ENCODE measurements at places on chromosomes 3 and 15.

GRCh38 chr3:120597445-120598049 is 1.4 kb downstream of the NDUFB4 start:
- DNase-seq = no peak

DNA sequence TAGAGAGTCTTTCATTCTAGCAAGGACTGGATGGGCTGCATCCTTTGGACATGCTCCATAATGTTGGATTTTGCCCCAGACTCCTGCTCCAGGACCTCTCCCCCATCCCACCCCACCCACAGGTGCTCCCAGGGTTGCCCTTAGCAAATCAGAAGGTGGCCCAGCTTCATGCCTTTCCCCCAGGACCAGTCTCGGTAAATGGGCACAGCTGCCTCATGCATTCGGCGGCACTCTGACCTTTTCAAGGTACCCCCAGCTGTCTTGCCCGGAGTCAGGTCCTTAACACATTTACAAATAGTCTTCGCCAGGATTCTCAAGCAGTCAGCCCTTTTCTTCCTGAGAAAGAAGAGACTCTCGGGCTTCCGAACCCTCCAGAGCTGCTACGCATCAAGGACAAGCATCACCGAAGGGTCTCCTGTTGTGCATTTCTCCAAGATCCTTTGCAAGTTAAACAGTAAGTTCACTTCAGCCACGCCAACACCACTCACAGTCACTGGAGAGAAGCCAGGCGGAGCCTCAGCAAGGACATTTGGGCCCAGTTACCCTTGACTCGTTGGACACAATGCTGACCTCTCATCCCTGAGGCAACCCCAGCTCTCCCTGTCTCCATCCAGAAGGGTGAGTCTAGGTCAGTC is 287.8 kb downstream of the FAM43A start:
- DNase-seq = no peak

GRCh38 chr15:75942464-75942863 is 38.8 kb downstream of the FBXO22 start:
- DNase-seq = no peak

DNA sequence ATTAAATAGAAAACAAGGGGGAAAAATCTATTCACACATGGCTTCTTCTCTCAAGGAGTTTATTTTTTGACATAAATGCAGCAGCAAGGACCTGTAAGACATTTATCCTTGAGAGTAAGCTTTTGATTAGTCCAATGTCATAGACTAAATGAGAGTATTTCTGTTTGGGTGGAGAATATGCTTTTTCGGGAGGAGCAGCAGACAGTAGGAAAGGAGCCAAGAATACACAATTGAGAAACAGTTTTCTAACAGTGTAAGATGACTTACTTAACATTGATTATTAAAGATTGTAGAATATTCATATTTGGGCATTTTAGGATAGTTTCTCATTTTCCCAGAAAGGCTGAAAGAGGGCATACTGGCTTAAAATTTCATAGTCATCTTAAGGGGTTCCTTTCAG is 65.9 kb upstream of the PAQR5 start:
- DNase-seq = no peak

GRCh38 chr3:40731445-40731844 is 206.7 kb downstream of the ZNF621 start:
- no peak for DNase-seq

DNA sequence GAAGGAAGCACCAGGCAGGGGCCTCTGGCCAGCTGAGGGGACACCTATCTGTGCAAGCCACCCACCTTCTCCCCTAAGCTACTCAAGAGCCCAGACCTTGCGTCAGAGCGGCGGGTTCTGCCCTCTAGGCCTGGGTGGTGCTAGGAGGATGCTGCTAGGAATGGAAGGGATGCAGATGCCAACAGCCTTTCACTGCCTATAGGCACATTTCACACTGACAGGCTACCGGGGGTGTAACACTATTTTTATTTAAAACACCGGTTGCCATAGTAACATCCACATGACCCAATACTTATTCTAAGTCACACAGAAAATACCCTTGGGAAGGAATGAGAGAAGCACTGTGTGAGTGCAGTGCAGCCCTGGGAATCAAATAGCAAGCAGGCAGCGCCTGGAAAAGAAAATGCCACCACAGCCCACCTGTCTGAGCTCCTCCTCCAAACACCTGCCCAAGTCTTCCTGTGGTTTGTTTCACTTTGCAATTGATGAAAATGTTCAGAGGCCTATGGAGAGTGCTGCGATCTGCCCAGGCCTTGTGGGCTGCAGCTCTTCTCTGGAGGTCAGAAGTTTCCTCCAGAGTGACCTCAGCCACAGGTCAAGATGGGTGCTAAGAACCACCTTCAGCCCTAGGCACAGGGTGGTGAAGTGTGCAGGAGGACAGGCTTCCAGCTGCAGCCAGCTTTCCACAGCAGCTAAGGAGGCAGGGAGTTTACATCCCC is 113.5 kb upstream of the TOPAZ1 start:
- no peak for DNase-seq

- no peak for DNase-seq
Measured at GRCh38 chr3:54374214-54374852, 252.0 kb downstream of the CACNA2D3 start.

GRCh38 chr3:115784739-115785536 is 161.6 kb downstream of the GAP43 start:
- DNase-seq = no peak

DNA sequence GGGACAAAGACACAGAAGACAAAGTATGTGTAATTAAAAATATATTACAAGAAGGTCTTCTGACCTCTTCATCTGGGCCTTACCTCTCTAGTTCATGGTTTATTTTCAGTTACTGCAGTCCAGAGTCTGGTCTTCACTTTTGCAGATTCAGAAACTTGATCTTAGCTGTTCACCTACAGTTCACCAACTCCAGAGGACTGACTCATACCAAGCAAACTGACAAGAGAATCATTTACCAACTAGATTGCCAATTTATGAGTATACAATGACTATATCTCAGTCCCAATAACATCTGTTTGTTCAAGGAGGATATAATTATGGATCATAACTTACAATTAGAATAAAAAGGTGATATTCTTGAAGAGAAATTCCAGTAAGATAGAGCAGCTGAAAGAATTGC is 9.0 kb downstream of the P2RY1 start:
- DNase-seq = no peak

DNA sequence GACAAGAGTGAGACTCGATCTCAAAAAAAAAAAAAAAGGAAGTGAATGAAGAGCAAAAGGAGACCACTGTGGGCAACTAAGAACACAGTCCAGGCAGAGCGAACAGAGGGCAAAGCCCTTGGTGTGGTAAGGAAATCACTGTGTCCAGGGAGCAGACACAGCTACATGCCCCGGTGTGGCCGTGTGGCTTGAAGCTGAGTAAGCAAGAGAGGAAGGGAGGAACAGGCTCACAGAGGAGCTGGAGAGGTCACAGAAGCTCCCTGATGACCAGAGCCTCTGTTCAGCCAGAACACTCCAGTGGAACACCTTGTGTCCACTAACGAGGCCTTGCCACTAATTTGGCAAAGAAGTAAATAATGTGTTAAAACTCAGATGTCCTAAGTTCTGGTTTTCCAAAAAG is 60.6 kb upstream of the GATA2 start:
- no peak for DNase-seq

DNA sequence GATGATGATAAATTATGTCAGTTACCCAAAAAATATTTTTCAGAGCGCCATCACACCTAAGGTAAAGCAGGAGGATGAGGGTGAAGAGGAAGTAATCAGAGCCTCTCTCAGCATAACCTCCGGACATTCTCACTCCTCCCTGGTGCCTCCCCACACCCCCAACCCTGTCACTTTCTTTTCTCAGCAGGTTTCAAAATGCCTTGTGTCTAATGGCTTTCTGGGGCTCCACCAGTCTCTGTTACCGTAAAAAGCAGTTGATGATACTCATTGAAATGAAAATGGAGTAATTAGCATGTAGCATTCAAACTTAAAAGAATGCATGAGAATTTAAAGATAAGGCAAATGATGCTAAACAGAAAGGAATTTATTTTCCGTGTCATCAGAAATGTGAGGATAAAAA is 180.0 kb downstream of the ERC2 start:
- no peak for DNase-seq

GRCh38 chr3:21294768-21295167 is 456.2 kb downstream of the ZNF385D start:
- DNase-seq = no peak

- no peak for DNase-seq
Measured at GRCh38 chr15:69914960-69915359, 182.8 kb downstream of the TLE3 start.

DNA sequence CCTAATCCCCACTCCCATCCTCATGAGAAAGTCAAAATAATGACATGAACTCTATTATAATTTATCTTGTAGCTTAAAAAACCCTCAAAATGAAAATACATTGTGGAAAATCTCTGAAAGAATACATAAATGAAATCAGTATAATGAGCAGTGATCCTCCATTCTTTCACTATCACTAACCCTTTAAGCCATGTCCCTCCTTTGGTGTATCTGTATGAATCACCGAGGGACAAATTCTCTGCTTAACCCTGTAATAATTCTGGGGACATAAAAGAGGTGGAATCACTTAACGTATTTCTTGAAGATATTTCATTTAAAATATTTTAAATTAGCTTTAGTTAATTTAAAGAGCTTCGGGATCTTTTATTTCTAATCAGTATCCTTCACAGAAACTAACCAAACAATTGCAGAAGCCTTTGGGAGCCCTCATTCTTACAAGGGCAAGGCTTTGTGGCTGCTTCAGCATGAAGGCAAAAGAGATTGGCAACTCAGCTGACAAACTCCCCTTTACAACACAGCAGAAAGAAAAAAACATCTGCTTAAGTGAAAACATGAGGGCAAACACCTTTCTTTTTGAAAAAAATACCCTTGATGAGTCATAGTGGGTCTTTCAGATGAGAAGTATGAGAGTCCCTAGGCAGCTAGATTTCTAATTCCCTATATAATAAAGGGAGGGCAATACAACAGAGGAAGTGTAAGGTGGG is 44.0 kb upstream of the ALCAM start:
- no peak for DNase-seq

GRCh38 chr3:51933471-51934138 is 8.1 kb downstream of the RRP9 start:
- DNase-seq = no peak

DNA sequence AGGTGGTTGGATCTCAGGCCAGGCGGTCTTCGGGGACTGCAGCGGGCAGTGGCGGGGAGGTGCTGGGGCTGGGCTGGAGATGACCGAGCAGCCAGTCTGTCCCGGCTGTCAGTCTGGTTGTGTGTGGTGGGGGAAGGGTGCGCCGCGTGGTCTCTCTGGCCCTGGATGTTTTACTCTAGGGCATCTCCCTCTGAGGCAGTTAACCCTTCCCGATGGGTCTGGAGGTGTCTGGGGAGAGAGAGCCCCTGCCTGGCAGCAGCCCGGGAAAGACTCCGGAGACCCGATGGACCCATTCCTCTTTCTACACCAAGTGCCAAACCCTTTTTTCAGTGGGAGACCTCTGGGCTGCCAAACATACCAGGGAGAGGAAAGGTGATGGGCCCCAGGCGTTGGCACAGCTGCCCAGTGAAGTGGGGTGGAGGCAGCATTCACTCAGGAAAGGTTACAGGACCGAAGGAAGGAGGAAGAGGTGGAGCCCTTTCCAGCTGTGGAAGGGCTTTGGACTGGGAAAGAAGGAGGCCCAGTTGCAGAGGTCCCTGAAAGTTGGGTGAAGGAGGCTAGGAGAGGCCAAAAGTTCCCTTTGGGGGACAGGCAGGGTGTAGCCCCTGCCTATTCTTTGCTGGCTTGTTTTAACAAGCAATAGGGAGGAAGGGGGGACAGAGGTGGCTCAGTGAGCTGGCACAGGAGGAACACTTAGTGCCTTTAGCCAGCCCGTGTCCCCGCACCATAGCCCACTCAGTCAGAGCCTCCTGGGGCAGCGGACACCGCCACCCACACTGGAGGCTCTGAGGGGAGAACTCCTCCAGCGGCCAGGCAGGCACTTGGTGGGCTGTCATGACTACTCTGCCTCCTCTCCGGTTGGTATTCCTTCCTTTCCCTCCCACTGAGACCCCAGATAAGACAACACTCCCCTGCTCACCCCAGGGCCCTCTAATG is 2.7 kb upstream of the BAHD1 start:
- DNase-seq = no peak

- peak; percentile 24 for DNase-seq
Measured at GRCh38 chr3:44913868-44914468, 39.6 kb downstream of the TGM4 start.

DNA sequence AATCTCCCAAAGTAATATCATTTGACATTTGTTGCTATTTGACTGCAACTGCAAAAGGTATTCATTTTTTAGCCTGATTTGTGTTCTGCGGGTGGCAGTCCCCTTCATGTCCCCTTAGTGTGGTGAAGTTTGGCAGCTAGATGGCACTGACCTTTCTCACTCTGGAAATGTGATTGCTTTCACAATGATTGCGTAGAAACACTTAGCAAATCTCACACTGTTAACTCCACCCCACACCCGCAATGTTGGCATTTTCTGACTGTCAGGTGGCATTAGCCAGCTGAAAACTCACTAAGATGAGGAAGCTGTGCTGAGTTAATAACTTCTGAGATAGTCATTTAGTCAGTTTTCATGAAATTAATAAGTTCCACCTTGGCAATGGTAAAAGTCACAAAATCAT is 76.9 kb downstream of the TRIM69 start:
- DNase-seq = no peak

DNA sequence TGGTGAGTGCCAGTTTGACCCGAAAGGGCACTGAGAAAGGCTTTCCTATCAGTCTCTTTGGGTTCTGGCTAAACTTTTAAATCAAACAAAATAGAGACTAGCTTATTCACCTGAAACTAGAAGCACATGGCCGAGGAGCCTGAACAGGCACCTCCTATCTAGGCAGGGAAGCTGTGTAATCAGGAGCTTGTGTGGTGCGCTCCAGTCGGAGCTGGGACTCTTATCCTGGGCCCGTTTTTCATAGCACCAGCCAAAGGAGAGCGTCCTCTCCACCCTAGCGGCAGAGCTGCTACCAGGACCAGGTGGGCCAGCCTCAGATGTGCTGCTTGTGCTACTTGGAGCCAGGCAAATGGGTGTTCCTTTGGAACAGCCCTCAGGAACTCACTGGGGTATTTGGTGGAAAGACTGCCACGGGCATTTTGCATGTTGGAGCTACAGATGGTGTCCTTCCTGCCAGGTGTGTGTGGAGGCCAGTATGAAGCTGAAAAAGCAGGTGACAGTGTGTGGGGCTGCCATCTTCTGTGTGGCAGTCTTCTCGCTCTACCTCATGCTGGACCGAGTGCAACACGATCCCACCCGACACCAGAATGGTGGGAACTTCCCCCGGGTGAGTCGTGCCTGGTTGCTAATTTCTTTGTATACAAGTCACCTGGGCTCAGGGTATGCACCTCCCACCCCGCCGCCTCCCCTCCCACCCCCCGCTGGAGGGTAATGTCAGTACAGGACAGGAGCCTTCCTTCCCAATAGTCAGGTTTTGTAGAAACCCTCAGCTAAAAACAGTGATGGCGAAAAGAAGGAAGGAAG is 833 bp downstream of the MAN2A2 start:
- DNase-seq = no peak

DNA sequence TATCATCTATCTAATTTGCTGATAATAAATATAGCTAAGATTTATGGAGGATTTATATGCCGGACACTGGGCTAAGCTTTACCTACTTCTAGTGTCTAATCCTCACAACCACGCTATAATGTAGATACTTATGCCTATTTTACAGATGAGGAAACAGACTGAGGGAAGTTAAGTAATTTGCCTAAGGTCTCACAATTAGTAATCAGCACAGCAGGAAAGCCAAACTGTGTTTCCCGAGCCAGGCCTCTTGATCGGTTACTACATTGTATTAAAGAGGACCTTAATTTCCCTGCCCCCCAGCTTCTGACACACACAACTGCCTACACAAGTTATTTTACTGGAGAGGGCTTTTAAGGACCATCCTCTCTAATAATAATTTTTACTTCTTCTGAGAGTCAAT is 40.9 kb downstream of the ONECUT1 start:
- no peak for DNase-seq

- DNase-seq = no peak
Measured at GRCh38 chr15:32987067-32987466, 207.4 kb downstream of the FMN1 start.

GRCh38 chr15:70512772-70513362 is 250.5 kb downstream of the UACA start:
- no peak for DNase-seq
